ENCODE measurements at places on chromosomes 13 and 19.

- DNase-seq: no peak
Observed at GRCh38 chr13:35469806-35470525, 6.5 kb downstream of the MAB21L1 start.

DNA sequence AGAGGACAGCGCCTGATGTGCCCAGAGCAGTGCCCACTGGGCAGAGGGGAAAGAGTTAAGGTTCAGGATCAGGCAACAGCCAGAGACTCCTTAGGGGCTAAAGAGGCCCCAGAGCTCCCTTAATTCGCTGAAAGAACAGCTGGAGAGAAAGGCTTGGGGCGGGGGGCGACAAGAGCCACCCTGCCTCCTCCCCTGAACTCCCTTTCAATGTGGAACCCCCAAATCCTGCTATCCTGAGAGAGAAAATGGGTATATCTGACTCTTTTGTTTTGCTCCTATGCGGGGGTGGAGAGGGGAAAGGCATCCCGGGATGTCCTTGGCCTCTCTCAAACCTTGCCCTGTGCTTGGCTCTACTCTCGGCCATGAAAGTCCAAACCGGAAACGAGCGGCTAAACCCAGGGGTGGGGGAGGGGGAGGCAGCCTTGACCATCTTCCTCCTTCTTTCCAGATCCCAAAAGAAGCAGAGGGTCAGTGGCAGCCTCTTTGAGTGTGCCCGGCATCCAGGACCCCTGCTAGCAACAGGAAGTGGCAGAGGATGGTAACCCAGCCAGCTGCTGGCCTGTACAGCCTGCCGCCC lies 4.7 kb downstream of the PRKACA start:
- no peak for DNase-seq

DNA sequence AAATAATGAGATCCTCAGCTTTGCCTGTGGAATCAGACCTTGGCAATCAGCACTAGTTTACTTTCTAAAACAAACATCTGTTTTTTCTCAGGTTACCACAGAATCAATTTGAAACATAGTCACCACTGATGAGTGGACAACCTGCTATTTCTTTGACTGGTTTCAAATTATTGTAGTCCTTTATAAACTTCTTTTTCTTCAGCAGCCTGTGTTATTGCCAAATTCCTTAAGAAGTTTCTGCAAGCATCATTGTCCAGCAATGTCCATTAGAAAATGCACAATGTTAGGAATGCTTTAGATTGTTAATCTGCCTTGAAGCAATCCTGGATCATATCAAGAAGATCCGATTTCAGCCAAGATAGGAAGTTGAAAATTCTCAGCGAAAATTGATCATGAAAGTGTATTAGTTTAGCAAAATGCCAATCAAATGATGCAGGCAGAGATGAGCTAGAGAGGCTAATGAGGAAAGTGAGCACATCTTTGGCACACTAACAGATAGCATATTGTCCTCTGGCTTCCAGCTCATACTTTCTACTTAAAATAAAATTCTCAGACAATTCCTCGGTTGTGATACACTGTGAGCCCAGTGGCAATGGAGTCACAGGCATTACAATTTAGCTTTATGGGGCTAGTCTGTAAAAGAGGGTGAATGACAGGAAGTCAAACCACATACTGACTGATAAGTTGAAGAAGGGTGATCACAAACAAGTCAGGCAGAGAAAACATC lies 270.6 kb downstream of the SLITRK6 start:
- DNase-seq: no peak

- DNase-seq: no peak
Observed at GRCh38 chr13:106361621-106362020, 173.8 kb downstream of the EFNB2 start.

DNA sequence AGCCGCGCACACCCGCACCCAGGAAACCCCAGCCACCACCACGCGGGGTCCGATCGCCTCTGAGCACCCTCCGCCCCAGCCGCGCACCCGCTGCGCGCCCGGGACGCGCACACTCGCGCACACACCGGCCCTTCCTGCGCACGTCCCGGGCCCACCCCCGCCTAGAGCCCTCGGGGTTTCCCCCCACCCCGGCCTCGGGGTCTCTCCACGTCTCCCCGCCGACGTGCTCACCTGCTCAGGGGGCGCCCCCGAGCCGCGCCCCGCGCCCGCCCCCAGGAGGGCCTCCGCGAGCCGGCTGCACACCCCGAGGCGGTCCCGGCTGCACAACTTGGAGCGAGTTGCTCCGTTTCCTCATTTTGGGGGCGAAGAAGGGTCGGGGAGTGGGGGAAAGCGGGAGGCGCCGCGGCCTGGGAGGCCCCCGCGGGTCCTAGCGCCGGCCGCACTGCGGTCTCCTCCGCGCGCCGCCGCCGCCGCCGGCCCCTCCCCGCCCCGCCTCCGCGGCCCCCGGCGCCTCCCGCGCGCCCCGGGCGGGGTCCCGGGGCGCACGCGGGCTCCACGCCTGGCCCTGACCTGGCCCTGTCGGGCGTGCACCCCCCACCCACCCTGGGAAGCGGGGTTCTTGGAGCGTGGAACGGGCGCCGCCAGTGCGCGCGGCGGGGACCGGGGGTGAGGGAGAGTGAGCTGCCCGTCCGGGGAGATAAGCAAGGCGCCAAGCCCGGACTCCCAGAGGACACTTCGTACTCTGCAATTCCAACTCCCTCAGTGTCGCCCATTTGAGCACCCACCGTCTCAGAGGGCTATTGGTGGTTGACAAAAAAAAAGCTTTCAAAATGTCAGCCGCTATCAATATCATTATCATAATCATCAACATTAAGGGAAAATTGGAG lies at the start of gene MATK:
TSS of gene MATK (minus strand) at position 444 of the 887 bp plus-strand sequence. CDS start 1,246 bp downstream, outside the sequence.
- no peak for DNase-seq

DNA sequence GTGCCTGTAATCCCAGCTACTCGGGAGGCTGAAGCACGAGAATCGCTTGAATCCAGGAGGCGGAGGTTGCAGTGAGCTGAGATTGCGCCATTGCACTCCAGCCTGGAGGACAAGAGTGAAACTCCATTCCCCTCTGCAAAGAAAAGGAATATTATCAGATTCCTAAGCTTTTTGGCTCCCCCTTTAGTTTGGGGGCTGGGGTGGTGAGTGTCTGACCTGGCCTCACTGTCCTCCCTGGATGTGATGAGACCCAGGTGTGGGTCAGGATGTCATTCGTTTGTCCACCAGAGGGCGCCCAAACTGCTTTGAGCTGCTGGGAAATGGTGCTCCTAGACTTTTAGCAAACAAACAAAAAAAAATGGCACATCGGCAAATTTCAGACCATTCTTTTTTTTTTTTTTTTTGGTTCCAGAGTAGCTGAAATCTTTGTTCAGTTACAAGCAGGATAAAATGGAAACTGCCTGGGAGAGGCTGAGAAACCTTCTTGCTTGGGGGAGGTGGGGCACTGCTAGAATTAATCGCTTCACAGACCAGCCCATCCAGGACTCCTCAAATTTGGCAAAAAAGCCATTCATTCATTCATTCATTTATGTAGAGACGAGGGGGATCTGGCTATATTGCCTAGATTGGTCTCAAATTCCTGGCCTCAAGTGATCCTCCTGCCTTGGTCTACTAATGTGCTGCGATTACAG lies 29.4 kb downstream of the SPC24 start:
- peak; percentile 74 for DNase-seq

DNA sequence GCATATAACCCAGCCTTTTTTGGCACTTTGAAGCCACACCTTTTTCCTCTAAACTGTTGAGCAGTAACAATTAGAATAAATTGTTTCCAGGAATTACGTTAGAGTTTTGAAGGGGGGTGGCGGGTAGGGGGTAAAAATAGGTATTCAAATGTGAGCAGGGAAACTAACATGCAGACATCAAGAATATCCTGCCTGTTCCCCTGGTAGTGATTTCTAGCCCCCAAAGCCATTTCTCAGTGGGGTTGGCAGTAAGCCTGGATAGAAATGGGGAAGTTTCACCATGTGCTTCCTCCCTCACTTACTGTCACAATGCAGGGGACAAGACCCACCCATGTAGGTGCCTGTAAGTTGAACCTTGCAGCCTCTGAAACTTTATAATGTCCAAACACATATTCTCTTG lies 3.8 kb downstream of the DOCK9 start:
- DNase-seq: no peak

GRCh38 chr19:2173388-2173766 lies 9.6 kb downstream of the DOT1L start:
- DNase-seq: no peak

GRCh38 chr19:58514564-58515022 lies 2.8 kb upstream of the SLC27A5 start:
- DNase-seq: no peak

DNA sequence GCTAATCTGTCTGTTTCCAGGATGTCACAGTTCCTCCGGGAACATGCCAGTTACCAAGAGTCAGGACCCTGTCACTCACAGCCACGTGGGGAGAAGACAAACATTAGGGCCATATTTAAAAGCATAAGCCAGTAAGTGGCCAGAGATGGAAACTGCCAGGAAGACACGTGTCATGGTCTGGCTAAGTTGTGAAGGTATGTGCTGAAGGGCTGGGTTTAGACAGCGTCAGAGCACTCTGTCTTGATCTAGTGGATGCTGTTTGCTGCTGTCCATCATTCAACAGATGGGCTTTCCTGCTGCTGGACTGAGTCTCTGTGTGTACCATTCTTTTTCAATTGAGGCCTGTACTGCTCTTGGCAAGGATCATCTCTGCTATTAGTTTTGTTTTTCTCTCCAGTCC lies 128.6 kb downstream of the HS6ST3 start:
- DNase-seq: no peak

DNA sequence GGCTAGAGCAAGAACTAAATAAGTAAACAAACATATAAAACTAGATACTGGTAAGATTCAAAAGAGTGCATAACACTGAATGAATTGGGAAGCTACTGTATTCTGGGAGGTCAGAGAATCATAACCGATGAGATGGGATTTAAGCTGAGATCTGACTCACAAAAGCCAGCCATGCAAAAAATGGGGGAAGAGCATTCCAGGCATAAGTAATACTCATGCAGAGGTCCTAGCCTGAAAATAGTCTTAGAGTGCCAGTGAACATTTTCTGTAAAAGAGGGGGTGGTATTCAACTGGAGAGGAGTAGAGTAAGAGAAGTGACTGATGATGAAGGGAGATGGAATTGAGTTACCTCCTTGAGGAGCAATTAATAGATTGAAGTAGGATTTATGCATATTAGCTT lies 872.0 kb upstream of the GPC6 start:
- DNase-seq: no peak

DNA sequence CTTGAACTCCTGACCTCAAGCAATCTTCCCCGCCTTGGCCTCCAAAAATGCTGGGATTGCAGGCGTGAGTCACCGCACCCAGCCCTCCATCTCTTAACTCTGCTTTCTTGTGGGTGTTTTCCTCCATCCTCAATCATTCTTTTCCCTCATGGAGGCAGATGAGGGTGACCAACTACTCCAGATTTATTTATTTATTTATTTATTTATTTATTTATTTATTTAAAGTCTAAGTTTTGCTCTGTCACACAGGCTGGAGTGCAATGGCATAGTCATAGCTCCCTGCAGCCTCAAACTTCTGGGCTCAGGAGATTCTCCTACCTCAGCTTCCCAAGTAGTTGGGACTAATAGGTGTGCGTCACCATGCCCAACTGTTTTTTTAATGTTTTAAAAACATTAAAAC lies 14.9 kb downstream of the VAV1 start:
- DNase-seq: no peak

GRCh38 chr13:40749327-40749726 lies 21.7 kb downstream of the MRPS31 start:
- DNase-seq: no peak

GRCh38 chr19:45770192-45771101 lies 1.4 kb upstream of the SIX5 start:
- peak; percentile 93 for DNase-seq

GRCh38 chr13:35256459-35257148 lies 219.9 kb downstream of the MAB21L1 start:
- DNase-seq: no peak

- DNase-seq: peak; percentile 62
Observed at GRCh38 chr13:46961719-46962118, 64.9 kb upstream of the HTR2A start.

DNA sequence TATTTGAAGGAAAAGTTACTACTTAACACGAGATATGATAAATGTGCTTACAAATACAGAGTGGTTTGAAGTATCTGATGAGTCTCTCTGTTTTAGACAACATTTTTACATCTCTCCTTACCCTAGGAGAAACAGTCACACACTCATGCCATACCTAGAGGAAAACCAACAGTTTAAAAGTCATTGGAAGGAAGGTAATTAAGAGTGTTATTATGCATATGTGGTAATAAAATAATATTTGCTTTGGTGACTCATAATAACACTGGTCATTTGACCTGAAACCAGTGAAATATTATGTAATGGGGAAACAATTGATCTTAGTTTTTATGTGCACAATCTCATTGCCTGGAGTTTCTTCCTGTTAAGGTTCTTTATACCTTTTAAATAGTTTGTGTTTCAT lies 136.9 kb upstream of the SOX21 start:
- DNase-seq: no peak
